ENCODE measurements at places on chromosomes 5 and 9.

GRCh38 chr5:91065496-91065895 lies 317.6 kb downstream of the ARRDC3 start:
- DNase-seq: no peak

GRCh38 chr5:73564675-73565074 lies 764 bp downstream of the ANKRA2 start:
- DNase-seq: no peak

GRCh38 chr5:145661737-145662485 lies 173.2 kb downstream of the PRELID2 start:
- no peak for DNase-seq

- DNase-seq: no peak
Observed at GRCh38 chr5:93452255-93452654, 128.8 kb downstream of the NR2F1-AS1 start.

DNA sequence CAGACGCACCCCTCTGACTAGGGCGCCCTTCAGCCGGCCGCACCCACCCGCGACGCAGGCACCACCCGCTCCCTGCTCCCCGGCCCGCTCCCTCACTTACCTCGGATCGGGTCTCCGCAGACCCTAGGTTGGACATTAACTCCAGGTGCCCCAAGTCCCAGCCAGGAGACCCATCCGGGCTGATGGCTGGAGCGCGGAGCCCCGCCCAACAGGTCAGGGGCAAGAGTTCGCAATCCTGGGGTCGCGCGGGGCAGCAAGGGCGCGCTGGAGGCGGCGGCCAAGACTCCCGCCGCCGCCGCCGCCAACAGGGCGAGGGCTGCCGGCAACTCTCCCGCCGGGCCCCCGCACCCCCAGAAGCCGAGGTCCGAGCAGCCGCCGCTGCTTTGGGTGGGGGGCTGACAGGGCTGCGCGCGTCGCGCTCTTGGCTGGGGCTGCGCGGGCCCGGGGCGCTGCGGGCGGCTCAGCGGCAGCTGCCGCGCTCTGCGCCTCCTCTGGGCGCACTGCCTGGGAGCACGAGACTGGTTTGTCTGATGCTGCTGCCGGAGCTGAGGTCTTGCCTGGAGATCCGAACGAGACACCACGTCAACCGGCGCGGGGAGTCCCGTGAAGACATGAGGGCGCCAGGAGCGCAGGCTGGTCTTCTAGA lies at the start of gene GDNF:
Gene GDNF, minus strand, starts transcription at position 635 of the 646 bp plus-strand sequence. CDS start 5,245 bp downstream, outside the sequence.
- DNase-seq: no peak

GRCh38 chr5:139284295-139284694 lies 9.2 kb upstream of the MATR3 start:
- DNase-seq: no peak

- DNase-seq: no peak
Observed at GRCh38 chr9:27791311-27791710, 218.0 kb upstream of the C9orf72 start.

- no peak for DNase-seq
Observed at GRCh38 chr9:120463765-120464164, 116.2 kb downstream of the CDK5RAP2 start.

Data from stimulated activated CD4-positive, alpha-beta T cell treated with anti-CD3 and anti-CD28 coated beads, TNF-alpha, amount 100 ng/mL, for 24 hours (primary cell).